ENCODE measurements at places on chromosomes 1 and 21. TPM values are rescaled to one million over a fixed set of nuclear protein-coding genes. Genes with fewer than 3 reads are reported as not detected.

- H3K36me3 ChIP-seq: peaks cover 20% of the 10 kb centered on the region
- H3K4me3 ChIP-seq: peak overlapping the region; percentile 86
- DNase-seq: no peak
- H3K4me1 ChIP-seq: peaks cover 29% of the 10 kb centered on the region
- peak overlapping the region; percentile 95 for H3K27ac ChIP-seq
These were observed 2.1 kb downstream of the BCAR3 start for GRCh38 chr1:93679546-93679945.

DNA sequence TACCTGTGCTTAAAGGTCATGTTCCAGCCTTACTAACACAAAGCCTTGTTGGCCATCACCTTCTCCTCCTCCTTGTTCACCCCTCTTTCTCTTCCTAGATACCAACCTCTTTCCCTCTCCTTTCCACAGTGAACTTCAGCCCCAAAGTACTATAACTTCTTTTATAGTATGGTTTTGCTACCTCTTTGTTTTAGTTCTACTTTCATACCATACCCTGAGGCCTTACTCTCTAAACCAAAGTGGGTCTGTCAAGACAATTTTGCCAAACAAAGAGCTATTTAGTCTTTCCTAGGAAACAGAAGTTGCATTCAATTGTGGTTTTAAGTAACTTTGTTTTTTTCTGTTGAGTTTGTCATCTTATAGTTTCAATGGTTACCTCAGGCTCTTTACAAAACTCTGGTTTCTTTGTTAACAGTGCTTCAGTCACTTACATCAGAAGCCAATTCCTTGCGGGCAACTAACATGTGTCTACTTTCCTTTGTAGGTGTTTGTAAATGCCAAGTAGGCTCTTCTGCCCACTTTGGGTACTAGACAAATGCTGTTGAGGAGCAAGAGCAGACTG is 623.9 kb upstream of the PKN2 start:
- no peak overlapping the region for H3K4me3 ChIP-seq
- no peak overlapping the region for H3K27ac ChIP-seq
- H3K27me3 ChIP-seq: no peaks in the 10 kb centered on the region
- DNase-seq: no peak
- peaks cover 13% of the 10 kb centered on the region for H3K4me1 ChIP-seq

- H3K27me3 ChIP-seq: no peaks in the 10 kb centered on the region
- no peaks in the 10 kb centered on the region for H3K36me3 ChIP-seq
- peaks cover 20% of the 10 kb centered on the region for H3K4me1 ChIP-seq
- H3K4me3 ChIP-seq: no peak overlapping the region
These were observed 6.5 kb downstream of the RERE start for GRCh38 chr1:8810987-8811386.

- no peaks in the 10 kb centered on the region for H3K36me3 ChIP-seq
- peaks cover 27% of the 10 kb centered on the region for H3K27me3 ChIP-seq
- H3K4me3 ChIP-seq: no peak overlapping the region
- peaks cover 7% of the 10 kb centered on the region for H3K4me1 ChIP-seq
These were observed 983 bp downstream of the PADI2 start for GRCh38 chr1:17118268-17118667.

GRCh38 chr1:53622531-53622930 is 116.4 kb downstream of the GLIS1 start:
- no peaks in the 10 kb centered on the region for H3K36me3 ChIP-seq
- DNase-seq: no peak
- H3K27ac ChIP-seq: no peak overlapping the region

GRCh38 chr1:37453647-37454046 is 20.7 kb upstream of the ZC3H12A start:
- H3K27me3 ChIP-seq: no peaks in the 10 kb centered on the region
- H3K27ac ChIP-seq: no peak overlapping the region
- no peaks in the 10 kb centered on the region for H3K36me3 ChIP-seq
- no peaks in the 10 kb centered on the region for H3K4me1 ChIP-seq

- H3K36me3 ChIP-seq: no peaks in the 10 kb centered on the region
- no peak overlapping the region for H3K4me3 ChIP-seq
- no peaks in the 10 kb centered on the region for H3K27me3 ChIP-seq
- no peaks in the 10 kb centered on the region for H3K4me1 ChIP-seq
- H3K27ac ChIP-seq: no peak overlapping the region
These were observed 161.9 kb downstream of the FOXD2 start for GRCh38 chr1:47599777-47600176.

DNA sequence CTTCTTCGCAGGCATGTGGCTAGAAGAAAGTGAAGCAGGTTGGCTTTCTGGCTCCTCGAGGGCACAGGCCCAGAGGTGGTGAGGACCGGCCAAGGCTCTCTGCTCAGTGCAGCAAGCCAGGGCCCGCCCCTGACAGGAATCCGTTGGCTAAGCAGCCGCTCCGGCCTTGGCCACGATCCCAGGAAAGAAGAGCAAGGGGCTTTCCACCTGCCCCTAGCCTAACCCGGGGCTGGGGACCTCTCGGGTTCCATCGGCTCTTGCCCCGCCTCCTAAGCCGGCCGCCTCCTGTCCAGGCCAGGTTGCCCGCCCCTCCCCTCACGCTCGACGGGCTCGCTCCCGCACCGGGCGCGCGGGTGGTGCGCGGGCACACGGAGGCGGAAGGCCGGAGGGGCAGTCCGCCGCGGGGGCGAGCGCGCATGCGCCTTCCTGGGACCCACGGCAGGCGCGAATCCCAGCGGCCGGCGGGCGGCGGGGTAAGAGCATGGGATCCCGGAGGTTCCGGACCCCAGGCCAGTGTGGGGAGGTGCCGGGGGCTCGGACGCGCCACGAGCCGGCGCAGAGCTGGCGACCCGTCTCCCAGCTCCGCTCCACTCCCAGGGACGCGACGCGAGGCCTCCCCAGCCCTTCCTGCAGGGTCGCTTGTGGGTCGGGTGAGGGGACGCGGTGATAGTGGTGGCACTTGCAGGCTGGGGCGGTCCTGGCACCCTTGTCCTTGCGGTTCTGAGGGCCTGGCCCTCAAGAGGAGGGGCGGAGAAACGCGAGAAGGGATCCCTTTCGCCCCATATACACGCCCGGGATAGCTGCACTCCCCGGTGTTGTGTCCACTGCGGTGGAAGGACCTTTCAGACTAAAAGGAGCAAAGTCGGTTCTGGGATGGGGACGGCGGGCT is at the start of gene ALG6:
Gene ALG6, plus strand, starts transcription at position 413 of the 889 bp plus-strand sequence. CDS start 3,351 bp downstream, outside the sequence.
- DNase-seq: peak; percentile 100
- H3K36me3 ChIP-seq: 0 out of 2 replicates have a peak, but pooled peaks cover 3% of the 10 kb centered on the region
- H3K4me3 ChIP-seq: peak within 1 kb of the TSS; percentile 91
- H3K27ac ChIP-seq: peak within 1 kb of the TSS; percentile 91

- H3K27me3 ChIP-seq: no peaks in the 10 kb centered on the region
- no peak overlapping the region for H3K4me3 ChIP-seq
- no peak overlapping the region for H3K27ac ChIP-seq
- no peak for DNase-seq
These were observed 80.4 kb upstream of the SPATA6 start for GRCh38 chr1:48552420-48552819.

- H3K4me1 ChIP-seq: no peaks in the 10 kb centered on the region
- H3K4me3 ChIP-seq: no peak overlapping the region
- H3K27me3 ChIP-seq: no peaks in the 10 kb centered on the region
These were observed 102.5 kb upstream of the TARDBP start for GRCh38 chr1:10909697-10910680.

DNA sequence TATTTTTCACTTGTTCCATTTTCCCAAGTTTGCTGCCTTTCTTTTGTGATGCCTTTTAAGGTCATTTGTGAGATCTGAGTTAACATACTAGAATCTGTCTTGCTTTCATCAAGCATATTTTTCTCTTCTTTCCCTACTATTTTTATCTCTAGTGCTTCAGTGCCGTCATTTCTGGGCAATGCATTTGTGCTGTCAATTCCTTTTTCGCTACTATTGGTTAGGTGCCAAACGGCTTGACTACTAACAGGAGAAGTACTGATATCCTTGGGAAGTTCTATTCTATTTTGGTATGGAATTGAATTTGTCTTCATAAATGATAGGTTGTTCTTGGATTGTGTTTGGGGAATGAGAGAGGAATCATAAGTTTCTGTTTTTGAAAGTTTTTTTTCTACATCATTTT is 42.2 kb downstream of the LRRC53 start:
- no peak overlapping the region for H3K27ac ChIP-seq
- H3K4me3 ChIP-seq: no peak overlapping the region
- H3K27me3 ChIP-seq: no peaks in the 10 kb centered on the region
- no peaks in the 10 kb centered on the region for H3K36me3 ChIP-seq

DNA sequence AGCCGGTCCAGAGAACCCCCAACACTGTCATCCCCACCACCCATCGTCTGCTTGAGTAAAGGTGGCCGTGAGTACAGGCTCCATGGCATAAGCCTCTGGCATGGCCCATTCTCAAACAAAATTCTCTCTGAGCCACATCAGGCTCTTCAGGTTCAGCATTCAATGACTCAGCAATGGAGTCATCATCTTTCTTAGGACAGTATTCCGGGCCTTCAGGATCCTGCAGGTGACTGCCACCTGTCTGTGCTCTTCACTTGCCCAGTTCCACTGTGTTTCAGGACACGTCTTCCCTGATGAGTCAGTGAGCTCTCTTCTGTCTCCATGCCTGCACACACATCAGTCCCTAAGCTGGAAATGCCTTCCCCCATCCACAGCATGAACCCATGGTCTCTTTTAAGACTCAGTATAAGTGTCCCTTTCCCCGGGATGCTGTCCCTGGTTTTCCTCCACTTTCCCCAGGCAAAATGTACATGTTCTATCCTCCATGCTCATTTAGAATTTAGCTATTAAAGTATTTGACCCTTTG is 81.1 kb upstream of the FGGY start:
- no peaks in the 10 kb centered on the region for H3K27me3 ChIP-seq
- no peak overlapping the region for H3K27ac ChIP-seq
- no peak for DNase-seq
- H3K4me3 ChIP-seq: no peak overlapping the region
- no peaks in the 10 kb centered on the region for H3K4me1 ChIP-seq
- no peaks in the 10 kb centered on the region for H3K36me3 ChIP-seq

DNA sequence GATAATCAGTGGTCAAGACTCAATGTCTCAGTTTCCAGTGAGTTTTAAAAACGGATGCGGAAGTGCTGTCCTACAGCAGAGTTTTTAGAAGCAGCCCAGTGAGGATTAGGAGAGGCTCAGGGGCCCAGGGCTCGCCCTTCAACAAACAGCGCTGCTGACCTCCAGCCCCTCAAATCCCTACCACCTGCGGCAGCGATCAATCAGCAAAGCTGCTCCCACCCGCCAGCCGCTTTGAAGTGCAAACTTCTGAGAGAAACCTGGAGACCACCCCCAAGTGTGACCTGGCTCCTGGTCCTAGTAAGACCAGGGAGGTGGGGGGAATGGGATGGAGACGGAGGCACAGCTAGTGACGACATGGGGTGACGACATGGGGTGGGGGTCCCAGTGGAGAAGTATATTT is 14.4 kb downstream of the ZBTB17 start:
- H3K27me3 ChIP-seq: no peaks in the 10 kb centered on the region
- H3K36me3 ChIP-seq: peaks cover 5% of the 10 kb centered on the region
- no peak overlapping the region for H3K4me3 ChIP-seq
- peaks cover 54% of the 10 kb centered on the region for H3K4me1 ChIP-seq

GRCh38 chr1:198643808-198644207 is 5.0 kb downstream of the PTPRC start:
- peaks cover 9% of the 10 kb centered on the region for H3K4me1 ChIP-seq
- H3K27me3 ChIP-seq: no peaks in the 10 kb centered on the region
- no peaks in the 10 kb centered on the region for H3K36me3 ChIP-seq
- H3K27ac ChIP-seq: no peak overlapping the region
- no peak overlapping the region for H3K4me3 ChIP-seq

GRCh38 chr1:168964478-168964877 is 142.0 kb upstream of the ATP1B1 start:
- H3K4me3 ChIP-seq: no peak overlapping the region
- no peak overlapping the region for H3K27ac ChIP-seq
- H3K27me3 ChIP-seq: no peaks in the 10 kb centered on the region
- H3K36me3 ChIP-seq: no peaks in the 10 kb centered on the region

DNA sequence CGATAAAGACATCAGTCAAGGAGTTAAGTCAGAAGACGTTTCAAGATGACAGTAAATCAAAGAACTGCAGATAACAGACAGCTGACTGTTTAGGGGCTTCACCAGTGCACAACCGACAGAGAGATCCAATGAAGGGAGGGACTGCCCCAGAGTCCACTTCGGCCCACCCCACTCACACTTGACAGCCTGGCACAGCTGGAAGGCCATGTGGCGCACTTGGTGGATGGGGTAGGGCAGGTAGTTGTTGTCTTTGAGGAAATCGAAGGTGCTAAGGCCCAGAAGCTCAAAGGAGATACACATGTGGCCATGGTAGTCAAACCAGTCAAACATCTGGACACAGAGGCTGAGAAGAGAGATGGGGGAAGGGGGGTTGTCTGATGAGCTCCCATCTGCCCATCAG is 4.4 kb upstream of the SCAMP3 start:
- no peak overlapping the region for H3K4me3 ChIP-seq
- no peak overlapping the region for H3K27ac ChIP-seq
- no peak for DNase-seq
- peaks cover 57% of the 10 kb centered on the region for H3K36me3 ChIP-seq

GRCh38 chr1:101706366-101706765 is 290.4 kb downstream of the OLFM3 start:
- no peaks in the 10 kb centered on the region for H3K27me3 ChIP-seq
- H3K4me1 ChIP-seq: no peaks in the 10 kb centered on the region
- H3K27ac ChIP-seq: no peak overlapping the region
- no peak for DNase-seq

GRCh38 chr21:44720170-44720569 is 8.8 kb upstream of the TSPEAR start:
- H3K4me3 ChIP-seq: no peak overlapping the region
- H3K27ac ChIP-seq: no peak overlapping the region
- peaks cover 48% of the 10 kb centered on the region for H3K27me3 ChIP-seq
- H3K36me3 ChIP-seq: no peaks in the 10 kb centered on the region

DNA sequence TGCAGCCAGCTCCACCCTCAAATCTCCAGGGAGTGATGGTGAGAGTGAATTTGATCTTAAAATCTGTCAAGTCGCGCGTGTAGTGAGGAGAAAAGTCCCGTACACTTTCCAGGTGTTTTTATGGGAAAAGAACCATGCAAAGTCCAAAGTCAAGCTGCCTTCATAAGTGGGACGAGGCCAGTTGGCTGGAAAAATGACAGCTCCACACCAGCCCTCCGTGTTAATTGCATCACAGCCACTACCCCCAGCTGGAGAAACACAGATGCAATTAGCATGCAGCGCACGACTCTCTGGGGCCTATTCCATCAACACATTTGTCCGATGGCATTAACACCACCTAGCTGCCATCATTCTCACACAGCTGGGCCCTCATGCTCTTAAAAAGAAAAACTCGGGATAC is 68.4 kb downstream of the KLHDC7A start:
- no peaks in the 10 kb centered on the region for H3K4me1 ChIP-seq
- no peak overlapping the region for H3K4me3 ChIP-seq
- DNase-seq: no peak
- H3K27me3 ChIP-seq: no peaks in the 10 kb centered on the region
- H3K27ac ChIP-seq: no peak overlapping the region
- no peaks in the 10 kb centered on the region for H3K36me3 ChIP-seq

SPRR1A gene
- polyA plus RNA-seq: not detected

GUCA2B gene
- polyA plus RNA-seq: not detected

MPL gene
- not detected for polyA plus RNA-seq

Measured in SK-N-SH (cell line).